Activated CD4-positive, alpha-beta T cell treated with anti-CD3 and anti-CD28 coated beads for 24 hours (primary cell): ENCODE measurements at places on chromosomes 11 and 22.

- DNase-seq: no peak
These were observed 4.3 kb downstream of the ZC3H12C start for GRCh38 chr11:110097459-110098012.

DNA sequence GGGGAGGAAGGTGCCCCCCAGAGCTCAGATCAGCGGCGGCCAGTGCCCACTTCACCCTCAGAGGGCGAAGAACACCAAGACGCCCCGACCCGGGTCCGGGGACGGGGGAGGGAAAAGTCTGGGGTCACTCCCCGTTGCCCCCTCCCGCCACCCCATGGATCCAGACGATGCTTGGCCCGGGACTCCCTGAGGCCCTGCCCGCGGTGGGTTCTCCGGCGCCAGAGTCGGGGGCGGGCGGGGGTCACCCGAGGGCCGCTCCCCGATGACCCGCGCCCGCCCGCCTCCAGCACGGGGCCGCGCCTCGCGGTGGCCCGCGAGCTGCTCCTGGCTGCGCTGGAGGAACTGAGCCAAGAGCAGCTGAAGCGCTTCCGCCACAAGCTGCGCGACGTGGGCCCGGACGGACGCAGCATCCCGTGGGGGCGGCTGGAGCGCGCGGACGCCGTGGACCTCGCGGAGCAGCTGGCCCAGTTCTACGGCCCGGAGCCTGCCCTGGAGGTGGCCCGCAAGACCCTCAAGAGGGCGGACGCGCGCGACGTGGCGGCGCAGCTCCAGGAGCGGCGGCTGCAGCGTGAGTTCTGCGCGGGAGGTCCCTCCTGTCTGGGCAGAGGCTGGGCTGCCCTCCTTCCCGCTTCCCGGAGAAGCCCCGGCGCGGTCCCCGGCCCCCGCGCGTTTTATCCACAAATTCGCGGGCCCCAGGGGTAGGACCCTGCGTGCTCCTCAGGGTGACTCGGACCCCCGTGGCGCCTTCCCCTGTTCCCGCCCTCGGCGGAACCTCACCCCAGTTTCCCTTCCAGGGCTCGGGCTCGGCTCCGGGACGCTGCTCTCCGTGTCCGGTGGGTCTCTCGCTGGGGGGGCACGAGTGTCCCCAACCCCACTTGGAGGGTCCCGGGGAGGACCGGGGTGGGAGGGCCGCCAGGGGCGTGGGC, 1.1 kb downstream of the NLRP6 start:
- DNase-seq: no peak

- DNase-seq: no peak
These were observed 34.8 kb upstream of the HORMAD2 start for GRCh38 chr22:30045494-30045887.

GRCh38 chr11:44568658-44569473, 3.4 kb downstream of the CD82 start:
- DNase-seq: peak; percentile 77

DNA sequence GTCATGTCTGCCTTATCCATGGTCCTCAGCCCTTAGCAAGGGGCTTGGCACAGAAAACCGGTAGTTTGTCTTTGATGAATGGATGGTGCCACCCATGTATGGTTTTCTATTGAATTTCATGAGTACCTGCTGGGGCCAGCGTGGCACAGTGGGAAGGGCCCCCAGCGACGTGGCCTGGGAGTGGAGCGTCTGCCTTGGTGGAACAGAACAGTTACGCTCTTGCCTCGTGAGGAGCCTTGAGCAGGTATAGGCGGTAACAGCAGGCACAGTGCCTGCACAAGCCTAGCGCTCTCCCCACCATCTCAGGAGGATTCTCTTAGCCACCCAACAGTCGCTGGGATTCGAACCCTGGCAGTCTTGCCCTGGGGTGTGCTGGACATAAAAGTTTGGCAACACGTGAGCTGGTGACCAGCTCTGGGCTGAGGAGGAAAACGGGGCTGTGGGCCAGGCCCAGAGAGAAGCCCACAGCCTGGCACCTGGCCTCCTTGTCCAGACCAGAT, 3.0 kb upstream of the SSH3 start:
- no peak for DNase-seq

DNA sequence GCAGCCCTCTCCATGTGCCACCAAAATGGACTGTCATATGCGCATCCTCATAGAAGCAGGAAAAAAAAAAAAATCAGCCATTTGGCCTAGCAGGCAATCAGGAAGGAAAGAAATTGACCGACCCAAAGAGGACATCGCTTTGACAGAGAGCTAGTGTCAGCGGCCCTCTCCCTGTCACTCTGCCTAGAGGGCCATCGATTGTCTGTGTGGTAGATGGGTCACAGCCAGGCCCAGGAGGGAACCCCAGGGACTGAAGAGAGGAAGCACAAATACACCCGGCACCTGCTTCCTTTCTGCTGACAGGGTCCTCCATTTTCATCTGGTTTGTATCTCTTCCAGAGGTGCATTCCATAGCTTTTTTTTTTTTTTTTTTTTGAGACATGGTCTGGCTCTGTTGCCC, 21.8 kb downstream of the VPS37C start:
- no peak for DNase-seq

GRCh38 chr22:31753005-31753633, 700 bp upstream of the DEPDC5 start:
- DNase-seq: no peak

- DNase-seq: no peak
These were observed 35.6 kb upstream of the SYT7 start for GRCh38 chr11:61616434-61616833.

DNA sequence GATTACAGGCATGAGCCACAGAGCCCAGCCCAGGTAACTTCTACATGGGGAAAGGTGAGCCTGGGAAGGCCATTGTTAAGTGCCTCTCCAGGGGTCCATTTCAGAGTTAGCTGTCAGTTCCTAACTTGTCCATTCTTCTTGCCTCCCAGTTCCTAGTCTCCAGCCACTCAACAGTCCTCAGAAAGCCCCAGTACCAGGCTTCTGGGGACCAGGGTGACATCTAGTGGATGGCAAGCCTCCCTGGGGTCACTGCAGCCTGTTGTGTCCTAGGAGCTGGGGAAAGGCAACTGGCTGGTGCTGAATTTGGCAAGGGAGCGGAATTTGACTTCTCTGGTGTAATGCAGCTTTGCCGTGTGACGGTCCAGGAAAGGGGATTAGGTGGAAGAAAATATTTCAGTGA, 2.1 kb downstream of the LGALS12 start:
- DNase-seq: no peak

- no peak for DNase-seq
These were observed 59.8 kb upstream of the WNT7B start for GRCh38 chr22:46036558-46037408.

- no peak for DNase-seq
These were observed 29.8 kb downstream of the PICALM start for GRCh38 chr11:86039094-86039493.

- no peak for DNase-seq
These were observed 10.1 kb downstream of the AIP start for GRCh38 chr11:67492801-67493547.

GRCh38 chr11:70716986-70717775, 318.9 kb downstream of the CTTN start:
- DNase-seq: no peak

DNA sequence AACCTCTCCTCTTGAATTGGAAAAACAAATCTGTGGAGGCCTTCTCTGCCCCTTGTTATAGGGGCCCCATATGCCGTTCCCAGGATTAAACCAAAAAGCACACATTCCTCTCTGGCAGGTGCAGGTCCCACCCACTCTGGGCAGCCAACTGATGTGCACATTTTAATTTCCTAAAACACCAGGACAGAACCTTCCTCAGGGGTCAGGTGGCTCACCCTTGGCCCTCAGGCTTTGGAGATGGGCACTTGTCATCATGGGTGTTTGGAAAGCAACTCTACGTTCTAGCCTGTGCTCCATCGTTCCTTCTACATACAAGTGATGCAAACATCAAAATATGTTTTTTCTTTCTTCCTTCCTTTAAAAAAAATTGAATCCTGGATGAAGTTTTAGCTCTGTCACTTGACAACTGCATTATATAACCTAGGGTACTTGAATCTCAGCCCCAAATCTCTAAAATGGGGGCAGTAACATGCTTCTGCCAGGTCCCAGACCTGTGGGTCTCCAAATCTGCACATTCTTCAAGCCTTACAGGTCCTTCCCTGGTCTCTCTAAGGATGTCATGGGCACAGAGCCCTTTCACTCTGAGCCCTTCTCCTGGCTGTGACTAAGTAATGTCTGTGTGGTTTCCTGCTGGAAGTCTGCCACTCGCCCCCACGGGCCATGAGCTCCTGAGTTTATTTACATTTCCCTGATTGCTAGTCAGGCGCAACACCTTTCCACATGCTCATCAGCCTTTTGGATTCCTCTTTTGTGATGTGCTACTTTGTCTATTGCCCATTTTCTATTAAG, 43.8 kb downstream of the KCNQ1OT1 start:
- DNase-seq: no peak

DNA sequence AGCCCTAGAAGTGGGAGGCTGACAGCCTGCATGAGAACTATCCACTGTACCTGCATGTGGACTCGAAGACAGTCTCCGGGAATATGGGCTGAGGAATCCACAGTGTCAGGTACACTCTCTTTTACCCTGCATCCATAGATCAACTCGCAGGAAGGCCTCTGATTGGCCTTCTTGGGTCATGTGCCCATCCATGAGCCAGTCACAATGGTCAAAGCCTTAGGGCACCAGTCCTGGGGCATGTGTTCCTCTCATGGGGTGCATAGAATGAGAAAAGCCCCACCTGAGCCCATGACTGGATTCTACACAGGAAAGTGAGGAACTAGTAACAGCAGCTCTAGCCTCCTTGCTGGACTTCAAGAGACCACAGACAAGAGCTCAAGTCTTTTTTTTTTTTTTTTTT, 10.6 kb downstream of the ART1 start:
- no peak for DNase-seq

GRCh38 chr11:79592824-79593223, 152.0 kb upstream of the TENM4 start:
- DNase-seq: no peak

GRCh38 chr11:65918211-65919140, at the start of gene C11orf68:
TSS of gene C11orf68 (minus strand) at chr11:65919062. CDS start at chr11:65919031, 31 bp downstream.
- DNase-seq: no peak

DNA sequence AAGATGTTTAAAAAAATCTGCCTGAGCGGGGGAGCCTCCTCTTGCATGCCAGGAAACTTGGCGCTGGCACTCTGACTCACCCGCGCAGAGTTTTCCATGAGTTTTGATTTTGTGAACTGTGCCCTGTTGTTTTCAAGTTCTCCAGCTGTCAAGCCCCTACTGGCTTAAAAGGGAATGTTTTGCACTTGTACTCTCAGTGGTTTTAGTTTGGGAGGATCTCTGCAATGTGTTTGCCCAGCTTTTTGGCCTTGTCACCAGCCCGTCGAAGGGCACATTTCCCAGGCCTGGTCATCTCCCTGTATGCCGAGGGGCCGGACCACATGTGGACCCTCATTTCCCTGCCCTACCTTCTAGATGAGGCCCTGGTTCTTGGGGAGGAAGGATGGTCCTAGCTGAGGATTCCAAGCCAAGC, 12.2 kb downstream of the MRGPRF start:
- no peak for DNase-seq

DNA sequence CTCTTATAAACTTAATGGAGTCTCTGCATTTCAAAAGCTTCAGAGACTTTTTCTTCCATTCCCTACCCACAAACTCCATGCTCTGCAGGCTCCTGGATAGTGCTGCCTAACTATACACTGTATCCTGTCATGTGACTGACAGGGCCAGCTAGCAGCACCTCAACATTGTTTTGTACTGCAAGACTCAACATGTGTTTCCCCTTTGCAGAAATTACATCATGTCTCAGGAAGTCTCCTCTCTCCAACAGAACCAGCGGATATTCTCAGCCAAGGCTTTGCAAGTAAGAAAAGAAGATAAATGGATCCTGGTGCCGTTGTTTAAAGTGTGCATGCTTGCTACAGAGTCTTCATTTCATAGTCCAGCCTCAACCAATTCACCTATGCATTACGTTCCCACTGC, 164.0 kb upstream of the UBASH3B start:
- DNase-seq: no peak

DNA sequence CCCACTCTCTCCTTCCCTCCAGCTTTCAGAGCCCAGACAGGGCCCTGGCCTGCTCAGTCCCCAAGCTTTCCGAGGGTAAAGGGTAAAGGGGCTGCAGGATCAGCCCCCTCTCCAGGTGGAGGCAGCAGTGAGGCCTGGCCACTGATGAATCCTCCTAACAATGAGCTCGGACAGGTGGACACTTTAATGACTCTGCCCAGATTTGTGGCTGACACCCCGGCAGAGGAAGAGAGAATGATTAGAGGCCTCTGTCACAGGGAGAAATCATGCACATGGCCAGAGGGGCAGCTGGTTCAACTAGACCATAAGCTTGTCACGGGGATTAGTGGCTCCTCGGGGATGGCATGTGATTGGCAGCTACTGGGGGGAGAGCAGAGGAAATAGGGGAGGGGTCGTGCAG, 587.5 kb upstream of the B3GAT1 start:
- DNase-seq: no peak

- DNase-seq: no peak
These were observed 18.1 kb upstream of the MS4A4E start for GRCh38 chr11:60261014-60261413.

DNA sequence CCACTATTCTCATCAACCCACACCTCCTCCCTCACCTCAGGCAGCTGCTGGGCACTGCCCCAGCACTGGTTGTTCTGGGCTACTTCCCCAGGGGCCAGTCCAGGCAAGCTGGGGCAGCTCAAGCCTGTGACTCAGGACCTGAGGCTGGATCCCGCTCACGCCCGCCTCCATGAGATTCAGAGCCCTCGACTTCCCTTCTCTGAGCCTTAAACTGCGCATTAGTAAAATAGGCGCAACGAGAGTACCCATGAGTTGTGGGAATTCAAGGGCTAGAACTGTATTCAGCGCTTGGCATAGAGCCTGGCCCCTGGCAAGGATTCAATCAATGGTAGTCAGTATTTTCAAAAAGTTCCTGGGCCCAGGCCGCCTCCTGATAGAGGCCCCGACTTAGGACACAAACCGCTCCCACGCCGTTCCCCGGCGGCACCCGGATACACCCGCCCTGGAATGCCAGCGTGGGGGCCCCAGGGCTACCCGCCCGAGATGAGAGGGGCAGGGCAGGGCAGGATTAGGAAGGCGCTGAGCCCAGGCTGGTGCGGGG, 723 bp upstream of the CD82 start:
- DNase-seq: no peak

GRCh38 chr22:35523167-35523947, 17.3 kb upstream of the RASD2 start:
- no peak for DNase-seq
